AG09309 (cell line): ENCODE measurements at places on chromosomes 6 and 20.

- DNase-seq, result no peak
Measured at GRCh38 chr6:38157905-38158304, 338.4 kb downstream of the ZFAND3 start.

- DNase-seq, result no peak
Measured at GRCh38 chr20:43789593-43789992, 62.8 kb upstream of the GTSF1L start.

DNA sequence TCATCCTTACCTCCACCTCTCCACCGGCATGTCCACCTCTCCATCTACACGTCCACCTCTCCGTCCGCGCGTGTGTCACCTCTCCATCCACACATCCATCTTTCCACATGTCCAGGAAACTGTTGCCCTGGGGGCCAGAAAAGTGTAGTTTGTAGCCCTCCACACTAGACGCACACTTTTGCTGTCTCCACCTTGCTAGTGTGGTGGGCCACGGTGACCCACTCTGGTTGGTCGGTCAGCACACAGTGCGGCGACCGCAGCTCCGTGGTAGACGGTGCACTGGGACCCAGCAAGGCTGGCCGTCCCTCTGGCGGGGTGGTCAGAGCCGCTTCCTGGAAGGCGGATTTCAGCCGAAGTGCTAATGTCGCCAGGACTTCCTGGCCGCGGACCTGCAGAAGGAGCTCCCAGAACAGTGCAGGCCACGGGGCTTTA is 268.6 kb downstream of the DLL1 start:
- DNase-seq, result no peak

DNA sequence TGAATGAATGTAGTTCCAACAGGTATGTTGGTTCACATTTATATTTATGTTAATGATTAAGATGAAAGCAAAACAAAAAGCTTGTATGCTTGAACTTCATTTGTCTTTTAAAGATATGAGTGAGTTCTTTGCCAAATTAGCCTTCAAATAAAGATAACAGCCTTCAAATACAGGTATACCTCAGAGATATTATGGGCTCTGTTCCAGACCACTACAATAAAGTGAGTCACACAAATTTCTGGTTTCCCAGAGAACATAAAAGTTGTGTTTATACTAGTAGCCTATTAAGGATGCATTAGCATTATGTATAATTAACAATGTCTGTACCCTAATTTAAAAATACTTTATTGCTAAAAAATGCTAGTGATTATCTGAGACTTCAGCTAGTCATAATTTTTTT is 245.3 kb upstream of the MAN1A1 start:
- DNase-seq, result no peak

DNA sequence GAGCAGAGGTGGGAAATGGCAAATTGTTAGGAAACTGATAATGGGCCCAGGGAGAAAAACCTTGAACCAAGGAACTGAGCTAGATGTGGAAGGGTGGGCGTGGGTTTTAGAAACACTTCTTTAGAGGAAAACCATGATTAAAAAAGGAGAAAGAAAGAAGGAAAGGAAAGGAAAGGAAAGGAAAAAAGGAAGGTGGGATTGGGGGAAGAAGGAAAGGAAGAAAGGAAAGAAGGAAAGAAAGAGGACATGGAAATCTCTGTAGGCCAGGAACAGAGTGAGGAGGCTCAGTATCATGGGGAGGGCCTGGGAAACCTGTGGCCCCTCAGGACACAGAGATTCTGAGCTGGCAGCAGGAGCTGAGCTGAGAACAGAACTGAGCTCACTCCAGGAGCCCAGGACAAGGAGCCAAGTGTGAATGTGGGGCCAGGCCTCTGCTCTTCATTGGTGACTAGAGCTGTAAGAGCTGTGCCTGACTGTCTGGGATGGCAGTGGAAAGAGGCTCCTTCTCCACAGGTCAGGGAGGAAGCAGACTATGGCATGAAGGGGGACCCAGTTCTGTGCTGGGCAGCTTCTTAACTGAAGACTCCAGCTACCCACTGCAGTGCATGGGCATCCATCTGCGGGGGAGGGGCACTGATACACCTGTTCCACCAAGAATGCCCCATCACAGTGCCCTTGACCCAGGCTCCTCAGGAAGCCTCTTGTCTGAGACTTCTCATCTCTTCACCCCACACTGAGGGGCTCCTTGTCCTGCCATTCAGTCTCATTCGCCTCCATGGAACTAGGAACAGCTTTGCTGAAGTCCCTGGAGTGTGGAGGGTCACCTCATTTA is 116.1 kb upstream of the BACH2 start:
- DNase-seq, result no peak

DNA sequence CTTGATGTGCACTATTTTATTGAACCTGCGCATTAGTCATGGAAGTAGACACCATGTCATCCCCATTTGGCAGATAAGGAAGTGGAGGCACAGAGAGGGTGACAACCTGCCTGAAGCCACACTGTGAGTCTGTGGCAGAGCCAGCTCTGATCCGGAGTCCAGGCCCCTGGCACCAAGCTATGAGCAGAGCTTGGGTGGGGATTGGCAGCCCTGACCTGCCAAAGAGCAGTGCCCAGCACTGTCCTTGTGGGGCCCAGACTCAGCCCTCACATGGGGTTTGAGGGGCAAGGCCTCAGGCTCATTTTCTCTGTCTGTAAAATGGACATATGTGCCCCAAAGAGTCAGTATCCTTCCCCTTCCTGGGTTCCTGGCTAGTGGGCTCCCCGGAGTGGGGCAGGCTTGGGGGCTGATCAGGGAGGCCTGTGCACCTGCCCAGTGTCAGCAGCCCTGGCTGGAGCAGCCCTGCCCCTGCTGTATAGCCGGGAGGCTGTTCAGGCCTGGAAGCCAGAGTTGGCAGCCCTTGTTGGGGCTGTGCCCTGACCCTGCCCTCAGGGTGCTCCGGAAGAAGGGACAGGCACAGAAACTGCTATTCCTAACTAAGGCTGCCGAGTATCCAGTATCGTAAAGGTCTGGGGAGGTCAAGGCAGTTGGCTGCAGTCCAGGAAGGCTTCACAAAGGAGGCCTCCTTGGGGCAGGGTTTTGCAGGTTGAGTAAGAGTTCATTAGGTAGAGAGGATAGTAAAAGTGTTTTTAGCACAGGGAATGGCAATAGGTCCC is 38.7 kb downstream of the TGM2 start:
- DNase-seq, result no peak

DNA sequence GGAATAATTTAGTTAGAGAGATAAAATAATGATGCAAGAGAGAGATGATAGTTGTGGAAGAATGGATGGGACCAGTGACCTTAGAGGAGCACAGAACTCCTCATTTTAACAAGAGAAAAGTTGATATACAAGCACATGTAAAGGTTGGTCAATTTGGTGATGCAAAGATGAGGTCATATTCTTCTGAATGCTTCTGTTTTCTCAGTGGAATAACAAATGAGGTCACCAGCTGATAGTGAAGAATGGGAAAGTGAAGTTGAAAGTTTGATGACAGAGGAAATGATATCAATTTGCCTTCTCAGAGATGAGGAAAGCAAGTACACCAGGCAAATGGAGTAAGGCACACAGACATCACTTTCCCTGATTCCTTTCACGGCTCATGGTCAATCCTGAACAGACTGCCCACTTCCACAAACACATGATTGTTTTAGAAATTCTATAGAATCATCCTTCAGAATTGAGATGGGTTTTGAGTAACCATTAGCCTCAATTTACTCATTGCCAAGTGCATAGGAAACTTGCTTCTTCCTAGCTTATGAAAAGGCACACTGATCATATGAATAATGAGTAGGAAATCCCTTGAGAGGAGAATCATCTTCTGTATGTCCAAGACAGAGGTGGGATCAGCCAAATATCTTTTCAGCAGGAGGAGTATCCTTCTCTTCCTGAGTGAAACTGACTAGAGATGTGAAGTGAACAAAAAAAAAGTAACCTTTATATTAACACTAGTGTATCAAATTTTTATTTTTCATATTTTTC is 82.4 kb upstream of the TCF21 start:
- no peak for DNase-seq

- DNase-seq, result no peak
Measured at GRCh38 chr6:128033156-128033555, 132.3 kb upstream of the THEMIS start.

GRCh38 chr6:129429956-129430355 is 280.0 kb downstream of the ARHGAP18 start:
- DNase-seq, result no peak

DNA sequence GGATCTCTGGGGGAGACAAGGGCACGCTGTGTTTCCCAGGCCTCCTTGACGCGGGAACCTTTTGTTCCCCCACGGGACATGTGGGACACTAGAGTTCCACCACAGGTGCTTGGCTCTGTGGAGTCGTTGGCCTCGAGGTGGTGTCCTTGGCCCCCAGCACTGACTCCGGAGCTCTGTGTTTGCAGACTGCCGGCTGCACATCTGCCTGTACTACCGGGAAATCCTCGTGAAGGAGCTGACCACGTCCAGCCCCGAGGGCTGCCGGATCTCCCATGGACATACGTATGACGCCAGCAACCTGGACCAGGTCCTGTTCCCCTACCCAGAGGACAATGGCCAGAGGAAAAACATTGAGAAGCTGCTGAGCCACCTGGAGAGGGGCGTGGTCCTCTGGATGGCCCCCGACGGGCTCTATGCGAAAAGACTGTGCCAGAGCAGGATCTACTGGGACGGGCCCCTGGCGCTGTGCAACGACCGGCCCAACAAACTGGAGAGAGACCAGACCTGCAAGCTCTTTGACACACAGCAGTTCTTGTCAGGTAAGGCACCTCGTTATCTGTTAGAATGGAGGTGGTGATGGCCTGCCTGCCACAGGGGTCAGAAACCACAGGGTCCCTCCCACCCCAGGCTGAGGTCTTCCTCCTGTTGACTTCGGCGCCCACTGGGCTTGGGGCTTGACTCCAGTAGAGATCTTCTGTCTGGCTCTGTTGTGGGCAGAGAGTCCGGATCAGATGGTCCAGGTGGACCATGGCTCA is 9.9 kb downstream of the IRF4 start:
- no peak for DNase-seq
